ENCODE measurements at places on chromosomes 13 and 19.

DNA sequence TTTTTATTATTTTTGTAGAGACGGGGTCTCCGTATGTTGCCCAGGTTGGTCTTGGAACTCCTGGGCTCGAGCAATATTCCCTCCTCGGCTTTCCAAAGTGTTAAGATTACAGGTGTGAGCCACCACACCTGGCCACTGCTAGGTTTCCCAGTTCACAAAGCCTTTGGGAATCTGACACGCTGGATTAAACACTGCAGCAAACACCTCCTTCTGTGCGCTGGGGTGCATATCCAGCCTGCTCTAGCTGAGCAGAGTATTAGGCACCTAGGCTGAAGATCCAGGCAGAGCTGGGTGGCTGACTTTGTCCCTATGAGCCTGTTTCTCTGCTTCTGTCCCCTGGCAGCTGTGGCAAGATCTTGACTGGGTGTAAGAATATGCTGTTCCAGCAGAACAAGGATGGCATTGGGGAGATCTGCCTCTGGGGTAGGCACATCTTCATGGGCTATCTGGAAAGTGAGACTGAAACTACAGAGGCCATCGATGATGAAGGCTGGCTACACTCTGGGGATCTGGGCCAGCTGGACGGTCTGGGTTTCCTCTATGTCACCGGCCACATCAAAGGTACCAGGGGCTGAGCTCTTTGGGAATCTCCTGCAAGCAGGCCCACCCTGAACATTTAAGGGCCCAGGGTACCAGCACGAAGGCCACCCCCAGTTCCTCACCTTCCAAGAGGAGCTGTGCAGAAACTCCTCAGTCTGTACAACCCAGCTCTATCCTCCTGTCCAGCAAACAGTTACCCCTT, 49.8 kb downstream of the ACSBG2 start:
- no peak for DNase-seq

GRCh38 chr19:13825489-13826441, 30.5 kb downstream of the ZSWIM4 start:
- no peak for DNase-seq

- no peak for DNase-seq
These were observed 88.0 kb downstream of the SLC10A2 start for GRCh38 chr13:102978168-102978567.

DNA sequence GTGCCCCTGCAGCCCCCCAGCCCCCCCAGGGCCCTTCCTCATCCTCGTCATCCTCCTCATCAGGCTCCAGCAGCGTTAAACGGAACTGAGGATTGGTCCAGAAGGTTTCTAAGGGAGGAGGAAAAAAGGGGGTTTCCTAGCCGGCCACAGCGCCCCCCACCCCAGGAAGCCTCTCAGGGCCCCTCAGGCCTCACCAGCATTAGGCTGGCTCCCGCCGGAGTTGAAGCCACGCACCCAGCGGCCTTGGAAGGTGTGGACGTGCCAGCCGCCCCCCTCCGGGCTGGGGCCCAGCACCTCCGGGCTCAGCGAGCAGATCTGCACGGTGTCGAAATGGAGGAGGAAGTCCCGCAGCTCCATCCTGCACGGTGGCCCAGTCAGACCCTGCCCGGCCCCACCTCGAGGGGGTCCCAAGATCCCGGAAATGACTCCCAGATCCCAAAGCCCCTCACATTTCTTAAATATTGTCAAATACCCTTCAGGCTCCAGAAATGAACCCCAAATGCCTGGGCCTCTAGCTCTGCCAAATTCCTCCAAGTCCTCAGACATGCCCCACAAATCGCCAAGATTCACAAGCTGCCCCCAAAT, 6.9 kb downstream of the CAPN12 start:
- no peak for DNase-seq

- DNase-seq = no peak
These were observed 263.9 kb upstream of the NBEA start for GRCh38 chr13:34678154-34678553.

GRCh38 chr19:42199440-42200115, 17.9 kb downstream of the DEDD2 start:
- no peak for DNase-seq
